ENCODE measurements at places on chromosomes 3 and 15. TPM values are rescaled to one million over a fixed set of nuclear protein-coding genes. Genes with fewer than 3 reads are reported as not detected.

The C15orf62 gene
- polyA plus RNA-seq: 0.17 TPM

DNA sequence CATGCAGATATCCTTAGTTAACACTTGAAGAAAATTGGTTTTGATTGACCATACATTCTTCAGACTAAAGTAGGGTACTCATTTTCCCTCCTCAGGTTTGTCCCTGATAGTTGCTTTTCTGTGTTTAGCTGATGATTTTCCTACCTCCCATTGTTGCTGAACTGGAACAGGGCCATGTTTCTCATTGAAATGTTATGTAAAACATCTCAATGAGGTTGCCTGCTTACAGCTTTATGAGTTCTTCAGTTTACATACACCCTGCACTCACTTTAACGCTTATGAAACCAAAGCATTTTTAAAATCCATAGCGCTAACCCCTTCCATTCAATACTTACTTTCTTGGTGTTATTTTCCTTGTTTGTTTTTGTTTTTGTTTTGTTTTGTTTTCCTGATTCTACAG lies 61.9 kb downstream of the HMG20A start:
- no peak for DNase-seq

- DNase-seq: no peak
These were observed 74.0 kb downstream of the SATB1 start for GRCh38 chr3:18351069-18351628.

GRCh38 chr3:49415931-49416601 lies 3.8 kb downstream of the TCTA start:
- no peak for DNase-seq

DNA sequence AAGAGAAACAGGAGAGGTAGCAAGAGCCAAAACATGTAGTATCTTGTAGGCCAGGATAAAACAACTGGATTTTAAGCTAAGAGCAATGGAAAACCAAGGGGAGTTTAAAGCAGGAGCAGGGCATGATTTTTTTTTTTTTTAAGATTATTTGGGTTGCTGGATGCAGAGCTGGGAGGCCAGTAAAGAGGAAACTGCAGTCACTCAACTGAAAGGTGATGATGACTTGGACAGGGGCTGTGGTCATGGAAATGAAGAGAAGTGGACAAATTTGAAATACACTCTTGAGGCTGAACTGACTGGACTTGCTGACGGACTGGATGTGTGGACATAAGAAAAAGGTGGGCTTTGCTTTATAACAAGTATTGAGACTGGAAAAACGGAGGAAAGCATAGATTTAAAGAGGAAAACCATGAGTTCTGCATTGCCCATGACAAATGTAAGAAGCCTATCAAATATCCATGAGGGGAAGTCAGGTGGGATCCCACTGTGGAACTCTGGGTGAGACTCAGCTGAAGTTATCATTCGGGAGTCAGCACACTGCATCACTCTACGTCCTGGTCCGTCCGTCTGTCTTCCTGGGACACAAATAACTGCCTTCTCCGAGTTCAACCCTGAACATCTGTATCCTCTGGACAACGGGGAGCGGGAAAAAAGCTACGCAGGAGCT lies 688 bp downstream of the XPC start:
- no peak for DNase-seq

Data from K562 (cell line).